Kidney (tissue), 22 donors: ENCODE measurements at places on chromosomes 12 and 14. TPM values are rescaled to one million over a fixed set of nuclear protein-coding genes. Genes with fewer than 3 reads are reported as not detected.
A peak's percentile ranks its signal among the peaks of the same experiment; 100 is the strongest.

DNA sequence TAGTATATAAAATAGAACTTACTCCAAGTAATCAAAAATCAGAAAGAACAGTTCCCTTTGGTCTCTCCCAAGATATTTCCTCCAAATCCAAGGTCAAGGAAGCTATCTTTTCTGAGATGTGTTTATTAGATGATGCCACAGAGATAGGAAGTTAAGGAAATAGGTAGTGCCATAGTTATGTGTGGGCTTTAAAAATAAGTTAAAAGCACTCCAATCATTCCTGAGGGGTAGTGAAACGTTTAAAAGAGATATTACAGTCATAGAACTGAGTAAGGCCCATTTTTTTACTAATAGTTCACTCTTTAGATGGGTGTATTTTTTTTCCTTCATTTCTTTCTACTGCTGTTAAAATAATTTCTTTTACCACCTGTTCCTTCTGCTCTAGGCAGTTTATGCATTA, 1630.9 kb upstream of the SEL1L start:
- no peak for DNase-seq

GRCh38 chr14:96852823-96853422, 55.7 kb downstream of the VRK1 start:
- peak; percentile 8 for DNase-seq

- DNase-seq, result no peak
These were observed 338.1 kb downstream of the SOX5 start for GRCh38 chr12:23611320-23611719.

DNA sequence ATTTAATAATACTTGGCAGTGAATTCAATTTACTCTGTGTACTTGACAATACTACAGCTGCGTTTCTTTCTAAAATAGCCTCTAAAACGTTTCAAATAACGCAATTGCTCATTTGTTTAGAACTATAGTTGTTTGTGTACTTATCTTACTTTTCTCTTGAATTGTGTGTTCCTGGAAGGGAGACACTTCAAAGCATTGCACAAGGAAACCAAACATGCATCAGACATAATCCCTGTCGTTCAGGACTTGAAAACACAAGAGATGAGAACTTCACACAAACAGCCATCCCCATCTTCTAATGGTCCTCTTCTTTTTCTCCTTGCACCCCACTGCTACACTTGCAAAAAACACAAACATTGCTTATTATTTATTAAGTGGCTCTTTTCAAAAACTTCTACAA, 38.5 kb downstream of the PTGER2 start:
- no peak for DNase-seq

DNA sequence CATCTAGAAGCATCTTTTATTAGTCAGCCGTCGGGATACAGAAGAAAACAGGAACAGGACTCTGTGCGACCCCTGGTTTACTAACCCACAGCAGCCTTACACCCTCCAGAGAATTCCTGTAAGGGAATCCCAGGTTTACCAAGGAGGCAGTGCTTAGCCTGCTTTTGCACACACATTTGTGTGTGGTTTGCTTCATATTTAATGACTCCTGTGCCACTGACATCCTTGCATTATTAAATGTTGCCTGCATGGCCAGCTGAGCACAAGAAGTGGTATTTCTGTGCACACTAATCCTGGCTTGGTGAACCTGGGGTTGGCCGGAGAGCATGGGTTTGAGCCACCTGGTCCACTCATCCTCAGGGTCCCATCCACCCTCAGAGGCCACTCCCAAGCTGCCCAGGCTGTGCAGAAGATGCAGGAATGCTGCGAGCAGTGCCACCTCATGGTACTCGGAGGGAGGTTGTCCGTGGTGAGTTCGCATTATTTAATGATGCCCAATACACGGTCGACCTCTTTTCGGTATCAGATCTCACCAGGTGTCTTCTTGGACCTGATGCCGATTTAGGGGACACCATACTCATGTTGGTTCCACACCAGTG, 152.4 kb upstream of the RTL1 start:
- DNase-seq, result no peak

GRCh38 chr12:44285321-44285960, 449.6 kb downstream of the TMEM117 start:
- DNase-seq, result no peak

GRCh38 chr14:35999294-35999693, 173.2 kb downstream of the BRMS1L start:
- DNase-seq, result no peak

DNA sequence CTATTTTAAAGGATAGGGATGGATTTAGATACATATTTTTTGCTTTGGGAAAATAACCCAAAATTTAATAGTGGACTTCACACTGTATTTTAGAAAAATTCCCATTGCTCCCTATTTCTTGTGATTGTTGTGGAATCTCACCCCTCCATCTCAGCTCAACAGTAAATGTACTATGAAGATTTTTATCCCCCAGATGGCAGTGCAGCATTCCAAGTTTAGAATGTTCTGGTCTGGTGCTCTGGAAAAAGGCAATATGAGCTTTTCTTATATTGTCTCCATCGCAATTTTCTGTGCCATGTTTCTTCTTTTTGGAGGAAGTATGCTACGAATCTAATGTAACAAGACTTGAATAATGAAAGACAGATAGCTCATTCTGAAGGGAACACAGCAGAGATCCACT, 471.7 kb upstream of the SYT1 start:
- DNase-seq, result no peak

- DNase-seq, result no peak
These were observed 27.8 kb downstream of the NOPCHAP1 start for GRCh38 chr12:105013892-105014291.

GRCh38 chr14:30291216-30291615, 267.7 kb upstream of the G2E3 start:
- no peak for DNase-seq

DNA sequence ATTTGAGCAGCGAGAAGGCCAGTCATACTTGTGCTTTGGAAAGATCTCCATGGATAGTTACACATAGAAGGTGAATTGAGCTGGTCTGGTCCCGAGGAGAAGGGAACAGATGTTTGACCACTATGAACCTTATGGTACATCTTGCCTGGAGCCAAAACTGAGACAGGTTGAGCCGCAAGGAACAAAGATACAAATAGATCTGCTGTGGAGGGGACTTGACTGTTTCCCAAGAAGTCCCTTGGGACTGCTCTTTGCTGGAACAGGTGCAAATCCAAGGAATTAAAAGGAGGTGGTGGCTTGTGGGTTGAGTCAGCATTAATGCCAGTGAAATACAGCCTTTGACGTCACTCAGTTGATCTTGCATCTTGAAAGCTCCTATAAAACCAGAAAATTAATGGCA, 68.8 kb upstream of the PRIMA1 start:
- no peak for DNase-seq

DNA sequence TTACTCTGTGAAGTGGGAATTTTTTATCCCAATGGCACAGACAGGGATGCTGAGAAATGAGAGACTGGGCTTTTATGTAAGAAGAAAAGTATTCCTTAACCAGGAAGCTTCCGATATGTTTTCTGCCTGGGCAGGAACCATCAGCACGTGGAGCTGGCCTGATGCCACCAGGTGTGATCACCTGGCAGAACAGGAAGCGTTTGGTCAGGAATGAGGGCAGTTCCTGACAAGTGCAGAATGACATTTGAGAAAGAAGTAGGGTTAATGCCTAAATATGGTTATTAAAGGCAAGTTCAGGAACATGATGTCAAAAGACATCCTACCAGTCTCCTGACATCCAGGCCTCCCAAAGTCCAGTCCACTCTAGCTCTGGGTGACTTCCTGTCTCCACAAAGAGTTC, 210.3 kb downstream of the NUAK1 start:
- no peak for DNase-seq

GRCh38 chr12:121581686-121582429, 1.0 kb upstream of the KDM2B start:
- DNase-seq, result peak; percentile 53

DNA sequence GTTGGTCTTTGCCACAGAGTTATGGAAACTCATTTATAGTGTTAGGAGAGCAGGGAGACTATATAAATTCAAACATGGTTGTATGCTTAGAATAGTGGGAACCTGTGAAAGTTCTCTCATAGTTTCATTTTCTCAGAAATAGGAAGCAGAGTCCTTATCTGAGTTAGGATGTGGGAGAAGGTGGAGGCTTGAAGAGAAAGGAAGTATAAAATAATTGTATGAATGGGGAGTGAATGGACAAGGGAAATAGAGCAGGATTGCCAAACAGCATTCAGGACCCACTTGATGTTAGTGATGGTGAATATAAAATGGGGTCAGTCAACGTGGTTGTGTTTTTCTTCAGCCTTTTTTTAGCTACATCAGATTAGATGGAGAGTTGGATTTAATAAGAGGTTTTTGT, 34.0 kb upstream of the TPH2 start:
- DNase-seq, result no peak

DNA sequence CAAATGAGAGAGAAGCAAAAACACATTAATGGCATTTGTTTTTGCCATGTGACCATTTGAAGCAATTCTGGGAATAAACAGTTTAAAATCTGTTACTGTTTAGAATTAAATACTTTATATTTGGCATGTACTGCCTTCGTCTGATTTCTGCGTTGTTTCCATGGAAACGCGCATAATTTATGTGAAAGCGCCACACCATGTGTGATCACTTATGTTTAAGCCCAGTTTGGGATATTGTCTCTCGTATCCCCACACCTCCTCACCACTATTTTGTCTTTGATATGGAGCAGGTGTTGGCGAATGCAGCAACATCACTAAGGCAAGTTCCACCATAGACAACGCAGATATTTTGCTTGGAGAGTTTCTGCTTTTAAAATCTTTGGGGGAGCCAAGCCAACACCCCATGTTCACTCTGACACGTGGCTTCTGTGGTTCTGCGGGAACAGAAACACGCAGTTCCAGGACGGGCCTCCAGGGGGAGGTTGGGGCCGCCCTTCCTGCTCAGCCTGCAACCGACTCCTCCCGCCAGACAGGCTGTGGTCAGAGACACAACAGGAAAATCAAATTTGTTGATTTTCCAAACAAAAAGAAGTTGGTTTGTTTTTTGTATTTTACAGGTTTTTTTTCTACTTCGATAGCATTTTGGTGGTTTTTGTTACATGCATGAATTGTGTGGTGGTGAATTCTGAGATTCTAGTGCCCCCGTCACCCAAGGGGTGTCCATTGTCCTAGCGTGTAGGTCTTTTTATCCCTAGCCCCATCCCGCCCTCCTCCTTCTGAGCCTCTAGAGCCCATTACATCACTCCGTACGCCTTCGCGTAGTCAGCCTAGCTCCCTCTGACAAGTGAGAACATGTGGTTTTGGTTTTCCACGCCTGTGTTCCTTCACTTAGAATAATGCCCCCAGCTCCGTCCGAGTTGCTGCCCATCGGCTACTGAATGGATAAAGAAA, 101.9 kb upstream of the SFSWAP start:
- peak; percentile 65 for DNase-seq

- no peak for DNase-seq
These were observed 160.2 kb downstream of the PPM1H start for GRCh38 chr12:62774794-62775193.

- DNase-seq, result no peak
These were observed 226.2 kb downstream of the ADAMTS20 start for GRCh38 chr12:43325786-43326185.

DNA sequence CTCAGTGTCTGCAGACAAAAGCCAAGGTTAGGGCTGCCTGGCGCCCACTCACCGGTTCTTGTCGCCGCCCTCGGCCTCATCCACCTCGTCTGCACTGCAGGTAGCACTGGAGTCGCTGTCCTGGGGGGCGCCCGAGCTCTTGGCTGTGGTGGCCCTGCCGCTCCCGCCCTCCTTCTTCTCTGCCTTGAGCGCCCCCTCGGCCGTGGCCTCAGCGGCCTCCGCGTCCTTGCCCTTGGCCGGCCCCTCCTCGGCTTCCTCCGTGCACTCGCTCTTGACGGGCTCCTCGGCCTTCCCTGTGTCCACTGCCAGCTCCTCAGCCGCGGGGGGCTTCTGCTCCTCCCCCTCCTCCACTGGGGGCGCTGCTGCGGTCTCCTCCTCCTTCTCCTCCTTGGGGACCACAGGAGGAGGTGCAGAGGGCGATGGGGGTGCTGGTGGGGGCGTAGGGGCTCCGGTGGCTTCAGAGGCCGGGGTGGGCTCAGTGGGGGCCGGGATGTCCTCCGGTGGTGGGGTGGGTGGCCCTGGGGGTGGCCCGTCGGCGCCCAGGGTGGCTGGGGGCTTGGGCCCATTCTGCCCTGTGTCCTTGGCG, 77.2 kb downstream of the RFLNA start:
- no peak for DNase-seq

DNA sequence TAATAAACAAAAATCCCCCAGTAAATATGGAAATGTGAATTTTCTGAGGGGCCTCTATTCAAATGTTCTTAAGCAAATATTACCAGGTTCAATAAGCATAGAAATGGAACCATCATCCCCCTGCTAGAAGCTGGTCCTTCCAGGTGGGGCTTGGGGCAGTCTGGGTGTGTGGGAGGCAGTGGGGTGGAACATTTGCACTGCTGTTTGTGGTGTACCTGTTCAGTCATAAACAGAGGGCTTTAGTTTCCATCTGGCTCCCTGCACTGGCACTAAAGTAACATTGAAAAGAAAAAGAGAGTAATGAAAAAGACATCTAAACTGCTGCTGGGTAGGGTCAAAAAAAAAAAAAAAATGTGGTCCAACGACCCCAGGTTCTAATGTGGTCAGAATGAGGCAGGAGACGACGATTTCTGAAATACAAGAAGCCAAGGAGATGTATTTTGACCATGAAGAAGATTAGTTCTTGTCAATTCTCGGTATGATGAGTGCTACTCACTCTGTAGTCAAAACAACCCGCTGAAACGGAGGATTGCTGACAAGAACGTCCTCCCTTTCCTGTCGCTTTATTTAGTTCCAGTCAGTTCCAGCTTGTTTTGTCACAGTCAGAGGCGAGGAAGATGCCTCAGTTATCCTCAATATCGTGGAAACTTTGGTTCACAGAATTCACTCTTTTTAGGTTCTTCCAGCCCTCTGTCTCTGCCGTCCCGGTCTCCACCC, 44.2 kb upstream of the MANSC4 start:
- no peak for DNase-seq

- DNase-seq, result no peak
These were observed 1.7 kb downstream of the PLEK2 start for GRCh38 chr14:67410313-67410712.

- no peak for DNase-seq
These were observed 91.2 kb downstream of the RGS6 start for GRCh38 chr14:72023128-72024042.

- DNase-seq, result no peak
These were observed 4.4 kb downstream of the GPR84 start for GRCh38 chr12:54359762-54360351.

DNA sequence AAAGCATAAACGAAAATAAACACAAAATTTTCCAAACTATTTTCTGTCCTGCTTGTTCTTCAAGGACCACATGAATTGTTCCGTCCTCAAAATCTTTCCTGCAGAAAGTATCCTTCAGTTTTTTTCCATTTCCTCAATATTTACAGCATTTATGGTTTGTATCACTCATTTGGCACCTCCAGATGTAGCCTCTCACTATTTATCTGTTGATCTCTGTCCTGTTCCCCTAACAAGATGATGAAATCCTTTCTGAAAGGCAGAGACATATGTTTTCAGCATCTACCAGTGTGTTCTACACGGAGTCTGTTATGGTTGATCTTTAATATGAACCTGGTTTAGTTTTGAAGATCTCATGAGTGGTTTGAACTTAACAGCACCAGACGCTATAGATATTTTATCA, 490.2 kb downstream of the NELL2 start:
- no peak for DNase-seq

Gene FOXG1
- not detected for total RNA-seq

Gene ARHGDIB
- total RNA-seq, result 151 TPM

Gene LRRIQ1
- total RNA-seq, result 8.5 TPM

Gene DDN
- total RNA-seq, result not detected

Gene FAM181A
- total RNA-seq, result not detected

Gene ACADS
- 24.4 TPM for total RNA-seq

Gene C12orf54
- total RNA-seq, result not detected

Gene GUCY2C
- not detected for total RNA-seq

Gene SPIC
- 0.44 TPM for total RNA-seq

Gene SMOC1
- total RNA-seq, result 2.8 TPM
